ENCODE measurements at places on chromosomes 7 and 10.

GRCh38 chr10:113423981-113424721, 128.7 kb upstream of the HABP2 start:
- no peak for DNase-seq

- DNase-seq, result no peak
Measured at GRCh38 chr7:69843653-69844052, 245.4 kb downstream of the AUTS2 start.

DNA sequence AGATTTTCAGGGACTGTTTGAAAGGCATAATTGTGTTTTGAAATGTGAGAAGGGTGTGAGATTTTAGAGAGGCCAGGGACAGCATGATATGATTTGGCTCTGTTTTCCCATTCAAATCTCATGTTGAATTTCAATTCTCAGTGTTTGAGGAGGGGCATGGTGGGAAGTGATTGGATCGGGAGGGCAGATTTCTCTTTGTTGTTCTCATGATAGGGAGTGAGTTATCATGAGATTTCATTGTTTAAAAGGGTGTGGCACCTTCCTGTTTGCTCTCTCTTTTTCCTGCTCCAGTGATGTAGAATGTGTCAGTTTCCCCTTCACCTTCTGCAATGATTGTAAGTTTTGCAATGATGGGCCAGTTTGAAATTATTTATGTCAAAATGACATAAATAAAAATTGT, 113.0 kb upstream of the PCDH15 start:
- DNase-seq, result no peak

DNA sequence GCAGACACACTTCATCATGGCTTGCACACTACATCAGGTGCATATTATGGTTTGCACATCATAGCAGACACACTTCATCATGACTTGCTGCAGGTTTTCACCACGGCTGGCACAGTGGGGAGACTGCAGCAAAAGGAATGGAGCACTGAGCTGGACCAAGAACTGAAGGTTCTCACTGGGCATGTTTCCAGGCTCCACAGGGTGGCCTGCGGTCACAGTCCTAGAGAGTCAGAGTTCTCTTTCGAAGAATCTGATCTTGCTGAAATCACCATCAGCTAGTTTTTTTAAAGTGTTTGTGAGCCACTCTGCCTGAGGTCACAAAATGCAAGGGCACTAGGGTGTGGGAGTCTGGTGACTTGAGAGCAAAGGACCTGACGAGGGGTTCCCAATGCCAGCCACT, 140.4 kb upstream of the NPY start:
- DNase-seq, result no peak

- no peak for DNase-seq
Measured at GRCh38 chr10:20443094-20443493, 454.0 kb downstream of the NEBL start.

GRCh38 chr10:85848756-85849155, 517.8 kb downstream of the GRID1 start:
- no peak for DNase-seq

DNA sequence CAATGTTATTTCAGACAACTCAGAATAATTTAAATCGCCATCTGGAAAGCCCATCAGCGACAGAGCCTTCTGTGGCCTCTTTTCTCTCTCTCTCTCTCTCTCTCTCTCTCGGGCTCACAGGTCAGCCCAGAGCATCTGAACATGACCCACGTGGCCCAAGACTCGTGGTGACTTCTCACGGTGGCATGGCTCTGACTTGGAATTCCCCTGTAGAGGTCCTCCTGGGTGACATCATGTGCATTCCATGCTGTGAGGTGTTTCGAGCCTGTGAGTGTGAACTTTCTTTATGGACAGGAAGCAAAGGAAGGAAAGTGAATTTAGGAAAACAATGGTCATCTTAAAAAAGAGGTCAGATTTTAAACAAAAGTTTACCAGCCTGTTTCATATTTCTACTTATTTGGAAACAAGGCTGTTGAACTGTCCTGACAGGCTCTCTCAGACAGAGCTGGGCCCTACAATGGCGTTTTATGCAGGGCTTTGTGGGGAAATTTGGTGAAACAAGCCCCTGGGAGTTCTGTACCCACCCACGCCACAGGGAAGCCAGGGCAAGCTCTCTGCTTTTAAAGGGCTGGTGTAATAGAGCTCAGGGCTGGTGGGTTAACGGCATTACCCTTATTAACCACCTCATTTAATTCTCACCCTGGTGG, 359.7 kb upstream of the ZNF32 start:
- no peak for DNase-seq

DNA sequence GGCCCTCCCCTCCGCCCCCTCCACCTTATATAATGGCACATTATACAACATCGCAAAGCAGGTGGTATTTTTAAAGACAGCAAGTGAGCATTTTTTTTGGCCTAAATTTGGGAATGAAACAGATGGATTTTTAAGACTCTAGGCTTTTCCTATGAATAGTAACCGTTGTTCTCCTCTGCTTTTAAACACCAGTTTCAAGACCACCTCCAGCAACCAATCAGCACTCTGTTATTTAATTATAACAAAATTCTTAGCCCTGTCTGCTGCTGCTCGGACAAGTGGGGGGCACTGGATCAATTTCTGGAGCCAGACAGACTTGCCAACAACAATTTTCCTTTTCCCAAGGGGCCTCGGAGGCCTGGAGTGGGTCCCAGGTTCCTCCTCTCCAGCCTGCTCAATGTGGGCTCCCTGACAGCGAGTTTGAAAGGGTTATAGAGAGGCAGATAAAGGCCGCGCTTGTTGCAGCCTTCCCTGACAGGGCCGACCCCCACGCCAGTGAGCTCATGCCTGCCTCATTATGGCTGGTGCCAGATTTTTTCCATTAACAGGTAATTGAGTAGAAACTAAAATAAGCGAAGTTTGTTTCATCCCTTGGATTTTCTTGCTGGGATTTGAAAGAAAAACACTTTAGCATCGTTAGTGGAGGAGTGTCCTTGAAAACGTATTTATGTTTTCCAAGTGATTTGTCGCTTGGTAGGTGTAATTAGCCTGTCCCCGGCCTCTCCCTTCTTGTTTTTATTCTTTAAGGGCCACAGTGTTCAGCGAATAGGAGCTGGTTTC, 227.3 kb downstream of the TCF7L2 start:
- DNase-seq, result no peak

- DNase-seq, result peak; percentile 72
Measured at GRCh38 chr7:129958643-129959470, 6.1 kb upstream of the UBE2H start.
